Stimulated activated CD4-positive, alpha-beta T cell treated with anti-CD3 and anti-CD28 coated beads, Interleukin-1b, Interleukin-23, amount 100 ng/mL, for 48 hours (primary cell): ENCODE measurements at places on chromosomes 11 and 22.
A peak's percentile ranks its signal among the peaks of the same experiment; 100 is the strongest.

- DNase-seq, result no peak
Measured at GRCh38 chr11:65558002-65558929, at the start of gene LTBP3. Gene LTBP3 (minus strand): TSS chr11:65558359. CDS start chr11:65557959, 400 bp downstream.

DNA sequence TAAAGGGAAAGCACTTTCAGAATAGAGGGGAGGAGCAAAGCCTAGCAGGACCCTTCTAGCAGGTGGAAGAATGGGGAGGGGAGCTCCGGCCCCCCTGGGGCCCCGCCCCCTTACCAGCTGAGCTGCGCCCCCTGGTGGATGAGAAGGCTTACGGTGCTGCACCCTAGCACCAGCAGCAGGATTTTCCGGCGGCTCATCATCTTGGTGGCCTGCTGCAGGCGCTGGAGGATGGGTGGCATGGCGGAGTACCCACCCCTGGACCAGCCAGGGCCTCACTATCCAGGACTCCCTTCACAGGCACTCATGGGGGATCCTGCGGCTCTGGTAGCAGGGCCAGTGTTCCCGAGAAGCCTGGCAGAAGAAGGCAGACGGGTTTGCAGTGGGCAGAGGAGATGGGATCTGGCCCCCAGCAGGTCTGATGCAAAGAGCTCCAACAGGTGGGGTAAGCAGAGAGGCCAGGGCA is 3.8 kb downstream of the GAL3ST3 start:
- peak; percentile 83 for DNase-seq

DNA sequence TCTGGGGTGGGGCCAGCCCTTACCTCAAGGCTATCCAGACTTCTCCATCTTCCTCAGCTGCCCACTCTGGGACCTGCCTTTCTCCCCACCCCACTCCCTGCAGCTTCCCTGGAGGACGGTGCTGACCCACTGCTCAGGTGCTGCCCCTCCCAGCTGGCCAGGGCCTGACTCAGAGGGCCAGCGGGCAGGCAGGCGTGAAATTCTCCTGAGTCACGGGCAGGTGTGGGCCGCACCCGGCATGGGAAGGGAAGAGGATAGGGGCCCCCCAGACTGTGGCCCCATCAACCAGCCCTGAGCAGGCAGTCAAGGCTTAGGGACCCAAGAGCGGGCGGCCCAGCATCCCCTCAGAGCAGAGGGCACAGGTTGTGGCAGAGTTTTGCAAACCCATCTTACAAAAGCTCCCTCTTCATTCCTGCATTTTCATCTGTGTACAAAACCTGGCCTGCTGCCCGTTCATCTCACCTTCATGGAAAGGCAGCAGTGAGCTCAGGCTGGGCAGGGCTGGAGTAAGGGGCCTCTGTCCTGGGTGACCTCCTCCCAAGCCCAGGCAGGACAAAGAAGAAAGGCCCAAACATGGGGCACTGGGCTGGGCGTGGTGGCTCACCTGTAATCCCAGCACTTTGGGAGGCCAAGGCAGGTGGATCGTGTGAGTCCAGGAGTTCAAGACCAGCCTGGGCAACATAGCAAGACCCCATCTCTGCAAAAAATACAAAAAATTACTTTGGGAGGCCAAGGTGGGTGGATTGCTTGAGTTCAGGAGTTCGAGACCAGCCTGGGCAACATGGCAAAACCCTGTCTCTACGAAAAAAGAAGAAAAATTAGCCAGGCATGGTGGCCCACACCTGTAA is 6.1 kb downstream of the RHOD start:
- DNase-seq, result no peak

DNA sequence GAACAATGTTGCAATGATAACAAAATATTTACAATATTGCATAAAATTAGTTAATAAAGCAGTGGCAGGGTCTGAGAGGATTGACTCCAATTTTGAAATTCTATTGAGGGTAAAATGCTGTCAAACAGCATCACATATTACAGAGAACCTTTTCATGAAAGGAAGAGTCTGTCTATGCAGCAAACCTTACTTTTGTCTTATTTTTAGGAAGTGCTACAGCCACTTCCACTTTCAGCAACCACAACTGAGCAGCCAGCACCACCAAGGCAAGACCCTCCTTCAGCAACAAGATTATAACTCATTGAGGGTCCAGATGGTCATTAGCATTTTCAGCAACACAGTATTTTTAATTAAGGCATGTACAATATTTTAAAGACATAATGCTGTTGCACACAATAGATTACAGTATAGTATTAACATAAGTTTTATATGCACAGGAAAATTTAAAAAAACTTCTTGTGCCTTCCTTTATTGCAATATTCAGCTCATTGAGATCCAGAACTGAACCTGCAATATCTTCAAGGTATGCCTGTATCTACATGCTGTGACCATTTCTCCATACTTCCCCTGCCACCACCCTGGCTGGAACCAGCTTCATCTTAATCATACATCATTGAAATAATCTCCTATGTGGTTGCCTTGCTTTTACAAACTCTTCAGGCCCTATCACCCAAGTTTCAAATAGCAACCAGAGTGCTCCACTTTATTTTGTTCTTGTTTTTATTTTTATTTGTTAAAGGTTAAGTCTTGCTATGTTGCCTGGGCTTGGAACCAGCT is 711.2 kb downstream of the KCNA4 start:
- DNase-seq, result no peak

GRCh38 chr11:112983887-112984286 is 22.7 kb downstream of the NCAM1 start:
- no peak for DNase-seq

GRCh38 chr11:115162919-115163318 is 341.3 kb downstream of the CADM1 start:
- DNase-seq, result no peak

DNA sequence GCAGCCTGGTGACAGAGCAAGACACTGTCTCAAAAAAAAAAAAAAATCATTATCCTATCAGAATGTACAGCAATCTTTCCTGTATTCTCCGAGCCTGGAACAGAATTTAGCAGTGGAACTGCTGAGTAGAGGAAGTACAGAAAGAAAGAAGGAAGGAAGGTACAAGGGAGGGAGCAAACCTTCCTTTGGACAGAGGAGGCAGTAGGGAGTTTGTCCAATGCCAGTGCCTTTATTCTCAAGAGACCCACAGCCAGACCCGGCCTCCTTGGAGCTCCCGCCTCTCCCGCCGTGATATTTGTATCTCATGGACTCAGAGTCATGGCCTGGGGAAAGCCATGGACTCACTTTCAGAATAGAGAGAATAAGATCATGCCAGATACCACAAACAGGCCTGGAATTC is 37.7 kb upstream of the LRRC55 start:
- DNase-seq, result no peak
